ENCODE measurements at places on chromosomes 5 and 9. TPM values are rescaled to one million over a fixed set of nuclear protein-coding genes. Genes with fewer than 3 reads are reported as not detected.

GRCh38 chr5:158841481-158842276 is 258.0 kb downstream of the EBF1 start:
- no peak for DNase-seq
- no peak overlapping the region for H3K4me3 ChIP-seq

- H3K4me1 ChIP-seq = peaks cover 1% of the 10 kb centered on the region
- H3K36me3 ChIP-seq = no peaks in the 10 kb centered on the region
- no peaks in the 10 kb centered on the region for H3K27me3 ChIP-seq
- no peak for DNase-seq
- H3K27ac ChIP-seq = no peak overlapping the region
Observed at GRCh38 chr9:110343551-110343950, 5.9 kb upstream of the TXNDC8 start.

GRCh38 chr5:113205807-113206206 is 229.0 kb downstream of the TSSK1B start:
- H3K27me3 ChIP-seq = no peaks in the 10 kb centered on the region
- H3K36me3 ChIP-seq = no peaks in the 10 kb centered on the region
- no peak for DNase-seq
- no peak overlapping the region for H3K27ac ChIP-seq
- H3K4me1 ChIP-seq = peaks cover 11% of the 10 kb centered on the region

- no peak overlapping the region for H3K4me3 ChIP-seq
- no peaks in the 10 kb centered on the region for H3K27me3 ChIP-seq
- no peak for DNase-seq
- no peaks in the 10 kb centered on the region for H3K36me3 ChIP-seq
- H3K4me1 ChIP-seq = peaks cover 24% of the 10 kb centered on the region
- H3K27ac ChIP-seq = peak overlapping the region; percentile 58
Observed at GRCh38 chr9:114745108-114745848, 60.6 kb downstream of the TNFSF15 start.

DNA sequence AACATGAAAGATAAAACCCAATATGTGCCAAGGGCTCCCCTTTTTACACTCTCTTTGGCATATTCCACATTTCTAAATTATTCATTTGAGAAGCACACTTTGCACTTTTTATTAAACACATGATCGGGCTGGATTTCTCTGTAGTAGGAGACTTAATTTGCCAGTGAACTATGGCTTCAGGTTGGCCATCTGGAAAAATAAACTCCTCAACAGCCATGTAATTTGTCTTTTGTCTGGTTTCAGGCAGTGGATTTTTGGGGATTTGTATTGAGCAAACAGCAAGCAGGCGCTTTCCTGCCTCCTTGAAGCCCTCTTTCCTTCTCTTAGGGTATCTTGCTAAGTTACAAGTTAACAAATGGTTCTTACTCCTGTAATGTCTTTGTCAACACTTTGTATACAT is 73.0 kb upstream of the DMRTA1 start:
- peaks cover 9% of the 10 kb centered on the region for H3K4me1 ChIP-seq
- no peaks in the 10 kb centered on the region for H3K36me3 ChIP-seq
- DNase-seq = no peak
- H3K4me3 ChIP-seq = no peak overlapping the region

- H3K27ac ChIP-seq = no peak overlapping the region
- DNase-seq = no peak
- H3K27me3 ChIP-seq = no peaks in the 10 kb centered on the region
- peaks cover 2% of the 10 kb centered on the region for H3K36me3 ChIP-seq
- H3K4me1 ChIP-seq = peaks cover 32% of the 10 kb centered on the region
Observed at GRCh38 chr9:115267790-115268189, 149.8 kb upstream of the TNC start.

GRCh38 chr5:15533129-15533893 is 33.3 kb downstream of the FBXL7 start:
- peaks cover 27% of the 10 kb centered on the region for H3K4me1 ChIP-seq
- H3K4me3 ChIP-seq = no peak overlapping the region
- peak overlapping the region; percentile 82 for H3K27ac ChIP-seq

GRCh38 chr9:131491001-131491710 is 11.6 kb upstream of the POMT1 start:
- H3K36me3 ChIP-seq = peaks cover 62% of the 10 kb centered on the region
- peak; percentile 75 for DNase-seq
- H3K27me3 ChIP-seq = no peaks in the 10 kb centered on the region
- H3K4me3 ChIP-seq = no peak overlapping the region
- no peaks in the 10 kb centered on the region for H3K4me1 ChIP-seq

DNA sequence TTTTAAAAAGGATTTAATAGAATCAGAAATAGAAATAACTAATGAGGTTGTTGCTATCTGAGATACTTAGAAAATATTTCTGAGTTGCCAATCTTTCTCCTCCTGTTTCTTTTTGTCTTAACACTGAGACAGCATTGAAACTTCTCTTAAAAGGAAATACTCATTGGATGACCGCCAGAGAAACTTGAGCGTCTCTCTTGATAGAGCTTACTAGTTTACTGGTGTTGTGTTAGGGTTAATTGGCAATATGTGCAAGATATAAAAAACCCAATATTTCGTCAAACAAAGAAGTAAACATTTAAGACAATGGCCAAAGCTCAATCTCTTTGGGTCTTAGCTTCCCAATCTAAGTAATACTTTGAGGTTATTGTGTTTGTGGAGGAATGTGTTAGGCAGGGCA is 176.4 kb upstream of the CHD1 start:
- H3K4me3 ChIP-seq = no peak overlapping the region
- no peaks in the 10 kb centered on the region for H3K4me1 ChIP-seq
- no peaks in the 10 kb centered on the region for H3K36me3 ChIP-seq
- no peak for DNase-seq
- no peak overlapping the region for H3K27ac ChIP-seq

DNA sequence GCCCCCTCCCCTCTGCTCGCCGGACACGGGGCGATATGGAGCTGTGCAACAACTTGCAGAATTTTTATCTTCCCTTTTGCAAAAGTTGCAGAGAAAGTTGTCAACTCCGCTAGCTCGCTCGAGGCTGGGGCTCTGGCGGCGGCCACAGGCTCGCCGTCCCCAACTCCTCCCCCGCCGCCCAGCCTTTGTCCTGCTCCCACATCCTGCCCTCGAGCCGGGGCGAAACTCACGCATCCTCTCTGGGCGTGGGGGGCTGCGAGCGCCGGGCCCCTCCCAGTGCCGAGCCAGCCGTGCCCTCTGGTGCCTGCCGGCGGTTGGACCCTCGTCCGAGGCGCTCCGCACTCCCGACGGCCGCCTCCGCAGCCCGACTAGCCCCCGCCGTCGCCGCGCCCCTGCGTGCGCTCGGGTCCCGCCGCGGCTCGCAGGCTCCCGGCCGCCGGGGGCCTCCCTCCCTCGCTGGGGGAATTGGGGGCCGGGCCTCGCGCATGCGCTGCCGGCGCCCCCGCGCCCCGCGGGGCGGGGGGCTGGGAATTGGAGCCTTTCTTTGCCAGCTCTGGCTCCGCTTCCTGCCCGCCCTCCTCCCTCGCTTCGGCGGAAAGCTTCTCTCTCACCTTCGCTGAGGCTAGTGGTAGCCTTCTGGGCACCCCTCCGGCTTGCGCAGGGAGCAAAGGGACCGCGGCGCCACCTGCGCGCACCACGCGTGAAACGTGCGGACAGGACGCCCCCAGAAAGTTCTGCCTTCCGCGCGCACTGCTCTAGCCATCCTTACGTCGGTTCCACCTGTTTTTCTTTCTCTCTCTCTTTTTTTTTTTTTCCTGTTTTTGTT is at the start of gene CCNJL:
CCNJL (minus strand) TSS at position 431 of the 826 bp plus-strand sequence. CDS start 641 bp downstream, outside the sequence.
- H3K27me3 ChIP-seq = no peaks in the 10 kb centered on the region
- H3K27ac ChIP-seq = peak within 1 kb of the TSS; percentile 53
- DNase-seq = no peak
- peaks cover 23% of the 10 kb centered on the region for H3K4me1 ChIP-seq

- DNase-seq = no peak
- no peak overlapping the region for H3K27ac ChIP-seq
- peaks cover 12% of the 10 kb centered on the region for H3K27me3 ChIP-seq
- H3K36me3 ChIP-seq = peaks cover 6% of the 10 kb centered on the region
Observed at GRCh38 chr9:93267681-93268505, 84.0 kb downstream of the WNK2 start.

GRCh38 chr5:37840053-37841034 is 503 bp upstream of the GDNF start:
- peaks cover 37% of the 10 kb centered on the region for H3K4me1 ChIP-seq
- H3K36me3 ChIP-seq = peaks cover 5% of the 10 kb centered on the region
- peak overlapping the region; percentile 69 for H3K4me3 ChIP-seq
- H3K27ac ChIP-seq = no peak overlapping the region

- H3K27ac ChIP-seq = peak overlapping the region; percentile 77
- H3K4me3 ChIP-seq = no peak overlapping the region
- H3K36me3 ChIP-seq = no peaks in the 10 kb centered on the region
- peaks cover 7% of the 10 kb centered on the region for H3K4me1 ChIP-seq
- DNase-seq = no peak
- H3K27me3 ChIP-seq = no peaks in the 10 kb centered on the region
Observed at GRCh38 chr5:79346420-79346824, 110.5 kb downstream of the JMY start.

GRCh38 chr9:136596630-136597031 is 50.8 kb upstream of the NOTCH1 start:
- no peaks in the 10 kb centered on the region for H3K36me3 ChIP-seq
- no peak overlapping the region for H3K4me3 ChIP-seq
- peaks cover 8% of the 10 kb centered on the region for H3K27me3 ChIP-seq
- H3K27ac ChIP-seq = no peak overlapping the region

DNA sequence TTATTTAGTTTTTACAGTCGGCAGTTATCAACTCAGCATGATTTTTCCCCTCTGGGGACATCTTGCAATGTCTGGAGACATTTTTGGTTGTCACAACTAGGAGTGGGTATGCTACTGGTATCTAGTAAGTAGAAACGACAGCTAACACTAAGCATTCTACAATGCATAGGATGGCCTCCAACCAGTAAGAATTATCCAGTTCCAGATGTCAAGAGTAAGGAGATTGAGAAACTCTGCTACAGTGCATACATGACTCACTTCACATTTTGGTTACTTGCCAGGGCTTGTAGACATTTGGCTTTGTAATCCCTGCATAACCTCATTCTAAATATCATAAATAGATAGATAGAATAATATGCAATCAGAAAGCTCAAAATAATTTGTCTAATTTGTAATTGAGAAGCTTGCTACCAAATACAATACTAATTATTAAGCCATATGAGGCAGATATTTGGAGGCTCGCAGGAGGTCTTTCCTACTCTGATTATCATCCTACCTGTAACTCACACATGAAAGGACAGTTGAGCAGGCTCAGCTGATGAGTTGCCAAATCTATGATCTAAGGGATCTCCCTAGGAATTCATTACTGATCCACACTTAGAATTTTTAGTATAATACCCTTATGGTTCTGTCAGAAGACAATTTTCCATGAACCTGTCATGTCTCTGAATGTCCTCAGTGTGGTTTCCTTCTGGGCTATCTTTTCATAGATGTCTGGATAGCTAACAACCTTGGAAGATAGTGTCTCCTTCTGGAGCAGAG is 346.9 kb upstream of the TLE4 start:
- H3K27ac ChIP-seq = no peak overlapping the region
- H3K27me3 ChIP-seq = no peaks in the 10 kb centered on the region
- no peak for DNase-seq
- H3K4me3 ChIP-seq = no peak overlapping the region
- H3K4me1 ChIP-seq = peaks cover 38% of the 10 kb centered on the region

GRCh38 chr9:71479621-71480020 is 288.7 kb downstream of the CEMIP2 start:
- no peaks in the 10 kb centered on the region for H3K36me3 ChIP-seq
- no peak for DNase-seq
- no peak overlapping the region for H3K27ac ChIP-seq
- H3K27me3 ChIP-seq = no peaks in the 10 kb centered on the region
- H3K4me3 ChIP-seq = no peak overlapping the region

DNA sequence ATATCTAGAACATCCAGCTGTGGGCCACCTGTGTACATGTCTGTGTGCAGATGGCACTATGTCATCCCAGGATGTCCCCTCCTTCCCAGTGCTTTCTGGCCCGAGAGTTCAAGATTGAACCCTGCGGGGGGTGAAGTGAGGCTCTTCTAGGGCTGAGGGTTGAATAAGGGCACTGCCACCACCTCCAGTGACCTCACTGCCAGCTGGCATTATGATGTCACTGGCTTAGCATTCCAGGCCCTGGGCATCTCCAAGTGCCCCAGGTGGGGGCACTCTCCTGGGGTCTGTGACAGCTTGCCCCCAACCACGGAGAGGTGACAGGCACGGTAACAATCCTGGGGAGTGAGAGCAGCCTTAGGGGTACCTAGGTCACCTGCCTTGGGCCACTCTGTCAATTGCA is 27.1 kb downstream of the CXXC5 start:
- DNase-seq = no peak
- H3K27me3 ChIP-seq = no peaks in the 10 kb centered on the region
- no peak overlapping the region for H3K4me3 ChIP-seq
- H3K27ac ChIP-seq = peak overlapping the region; percentile 76

DNA sequence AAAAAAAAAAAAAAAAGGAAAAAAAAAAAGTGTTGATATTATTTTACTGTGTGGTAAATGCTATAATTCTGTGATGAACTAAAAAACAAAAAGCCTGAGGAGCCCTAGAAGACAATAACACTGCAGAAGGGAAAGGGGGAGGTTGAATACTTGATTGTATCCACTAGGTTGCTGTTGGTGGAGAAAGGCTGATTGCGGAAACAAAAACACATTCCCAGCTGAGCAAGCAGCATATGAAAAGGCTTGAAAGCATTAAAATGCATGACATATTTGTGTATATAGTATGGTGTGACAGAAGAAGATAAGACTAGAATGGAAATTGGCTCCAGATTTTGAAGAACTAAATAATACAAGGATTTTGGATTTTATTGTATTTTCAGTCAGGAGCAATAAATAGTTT is 8.9 kb downstream of the RABGAP1 start:
- H3K4me3 ChIP-seq = no peak overlapping the region
- no peak for DNase-seq
- peak overlapping the region; percentile 59 for H3K27ac ChIP-seq
- no peaks in the 10 kb centered on the region for H3K36me3 ChIP-seq
- peaks cover 66% of the 10 kb centered on the region for H3K4me1 ChIP-seq

GRCh38 chr9:72278959-72279358 is 86.0 kb downstream of the ZFAND5 start:
- peaks cover 19% of the 10 kb centered on the region for H3K27me3 ChIP-seq
- no peaks in the 10 kb centered on the region for H3K4me1 ChIP-seq
- H3K4me3 ChIP-seq = no peak overlapping the region

GRCh38 chr9:127768698-127769097 is 9.8 kb downstream of the SH2D3C start:
- no peaks in the 10 kb centered on the region for H3K27me3 ChIP-seq
- no peak for DNase-seq
- peaks cover 62% of the 10 kb centered on the region for H3K4me1 ChIP-seq
- peak overlapping the region; percentile 33 for H3K4me3 ChIP-seq

The LCN15 gene
- not detected for total RNA-seq

The ACSL6 gene
- not detected for total RNA-seq

The PRRX2 gene
- 4.9 TPM for total RNA-seq

The RAPGEF6 gene
- total RNA-seq = 12.1 TPM

The RETREG1 gene
- 3.3 TPM for total RNA-seq

The GABRA1 gene
- total RNA-seq = not detected

The FOXD4 gene
- total RNA-seq = 0.44 TPM

The SV2C gene
- not detected for total RNA-seq

The ZNF483 gene
- 2.4 TPM for total RNA-seq

The S1PR3 gene
- total RNA-seq = 5.2 TPM

The CMBL gene
- 20.5 TPM for total RNA-seq

The TEX48 gene
- total RNA-seq = not detected

The NR6A1 gene
- 0.39 TPM for total RNA-seq

The COL5A1 gene
- 2,410 TPM for total RNA-seq

The WNT8A gene
- total RNA-seq = not detected

The TMEM174 gene
- not detected for total RNA-seq

The SETX gene
- 44.7 TPM for total RNA-seq

All from chondrocyte (in vitro differentiated cells).